ENCODE measurements at places on chromosomes 1 and 21.

DNA sequence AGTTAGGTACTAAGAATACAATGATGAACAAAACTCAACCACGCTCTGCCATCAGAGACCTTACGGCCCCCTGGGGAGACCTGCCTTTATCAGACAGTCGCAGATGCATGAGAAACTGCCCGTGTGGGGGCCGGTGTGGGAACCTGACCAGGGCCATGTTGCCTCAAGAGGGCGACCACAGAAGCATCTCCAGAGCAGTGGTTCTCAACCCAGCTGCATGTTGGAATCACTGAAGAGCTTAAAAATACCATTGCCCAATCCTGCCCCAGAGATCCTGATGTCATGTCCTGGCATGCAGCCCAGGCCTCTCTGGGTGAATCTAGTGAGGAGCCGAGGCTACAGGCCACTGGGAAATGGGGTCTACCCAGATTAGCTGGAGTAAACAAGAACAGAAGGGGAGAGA, 108.7 kb downstream of the PRDM2 start:
- DNase-seq = peak; percentile 59

DNA sequence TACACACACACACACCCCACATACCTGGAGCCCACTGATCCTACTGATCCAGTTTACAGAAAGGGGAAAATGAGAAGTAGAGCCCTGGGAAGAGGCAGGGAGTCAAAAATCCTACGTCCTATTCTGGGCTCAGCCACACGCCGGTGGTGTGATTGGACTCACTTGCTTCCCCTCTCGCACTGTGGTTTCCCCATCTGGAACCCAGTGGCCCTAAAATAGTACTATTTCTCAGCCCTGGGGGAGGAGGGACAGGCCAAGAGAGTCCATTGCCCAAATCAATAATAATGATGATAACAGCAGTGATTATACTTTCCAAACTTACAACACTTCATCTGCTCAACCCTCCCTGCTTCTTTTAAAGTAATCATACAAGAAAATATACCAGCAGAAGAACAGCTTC, 2.9 kb upstream of the PIGR start:
- DNase-seq = no peak

- no peak for DNase-seq
Measured at GRCh38 chr1:103327054-103327719, 198.3 kb upstream of the RNPC3 start.

- peak; percentile 72 for DNase-seq
Measured at GRCh38 chr1:156114101-156114918, at the start of gene LMNA. Gene LMNA, plus strand, starts transcription at chr1:156114711. Its CDS starts 208 bp downstream, at chr1:156114919.
